ENCODE measurements at places on chromosomes 11 and 22.

DNA sequence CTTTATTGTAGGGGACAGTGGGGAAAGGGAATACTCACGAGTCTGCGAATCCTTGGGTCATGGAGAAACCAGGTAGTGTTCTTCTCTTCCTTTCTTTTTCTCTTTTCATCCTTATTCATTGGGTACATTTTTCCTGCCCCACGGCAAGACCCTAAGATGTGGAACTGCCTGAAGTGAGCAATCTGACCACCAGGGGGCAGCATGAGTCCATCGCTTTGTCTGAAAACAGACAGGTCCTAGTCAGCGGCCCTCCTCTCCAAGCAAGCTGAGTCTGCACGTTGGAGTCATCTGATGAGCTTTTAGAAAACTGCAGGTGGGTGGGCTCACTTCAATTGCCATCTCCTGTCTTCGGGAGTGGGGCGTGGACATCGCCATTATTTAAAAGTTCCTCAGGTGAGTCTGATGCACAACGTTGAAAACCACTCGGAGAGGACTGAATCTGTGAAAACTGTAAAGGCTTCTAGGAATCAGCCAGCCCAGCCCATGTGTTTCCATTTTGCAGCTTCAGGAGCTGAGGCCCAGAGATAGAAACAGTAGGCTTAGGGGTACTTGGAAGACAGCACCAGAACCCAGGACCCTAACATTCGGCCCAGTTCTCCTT, 34.0 kb upstream of the FBXO3 start:
- no peaks in the 10 kb centered on the region for H3K27me3 ChIP-seq
- H3K36me3 ChIP-seq = no peaks in the 10 kb centered on the region
- no peak overlapping the region for H3K4me3 ChIP-seq
- H3K4me1 ChIP-seq = no peaks in the 10 kb centered on the region
- no peak overlapping the region for H3K27ac ChIP-seq

DNA sequence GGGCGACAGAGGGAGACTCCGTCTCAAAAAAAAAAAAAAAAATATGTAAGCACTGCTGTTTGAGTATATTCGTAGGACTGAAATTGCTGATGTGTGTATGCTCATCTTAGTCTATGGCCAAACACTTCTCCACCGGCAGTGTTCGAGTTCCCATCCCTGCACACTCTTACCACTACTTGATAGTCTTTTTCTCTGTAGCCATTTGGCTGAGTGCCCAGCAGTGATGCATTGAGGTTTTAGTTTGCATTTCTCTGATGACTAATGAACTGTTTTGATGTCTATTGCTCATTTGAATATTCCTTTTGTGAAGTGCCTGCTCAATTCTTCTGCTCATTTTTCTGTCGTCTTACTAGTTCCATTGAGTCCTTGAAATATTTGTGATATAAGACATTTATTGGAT, 1.9 kb downstream of the TIRAP start:
- H3K36me3 ChIP-seq = no peaks in the 10 kb centered on the region
- no peak overlapping the region for H3K4me3 ChIP-seq
- H3K27me3 ChIP-seq = no peaks in the 10 kb centered on the region
- DNase-seq = no peak

- H3K4me3 ChIP-seq = no peak overlapping the region
- no peak for DNase-seq
- no peaks in the 10 kb centered on the region for H3K27me3 ChIP-seq
- no peak overlapping the region for H3K27ac ChIP-seq
- H3K4me1 ChIP-seq = no peaks in the 10 kb centered on the region
Measured at GRCh38 chr11:106012744-106013143, 9.3 kb downstream of the MSANTD4 start.

DNA sequence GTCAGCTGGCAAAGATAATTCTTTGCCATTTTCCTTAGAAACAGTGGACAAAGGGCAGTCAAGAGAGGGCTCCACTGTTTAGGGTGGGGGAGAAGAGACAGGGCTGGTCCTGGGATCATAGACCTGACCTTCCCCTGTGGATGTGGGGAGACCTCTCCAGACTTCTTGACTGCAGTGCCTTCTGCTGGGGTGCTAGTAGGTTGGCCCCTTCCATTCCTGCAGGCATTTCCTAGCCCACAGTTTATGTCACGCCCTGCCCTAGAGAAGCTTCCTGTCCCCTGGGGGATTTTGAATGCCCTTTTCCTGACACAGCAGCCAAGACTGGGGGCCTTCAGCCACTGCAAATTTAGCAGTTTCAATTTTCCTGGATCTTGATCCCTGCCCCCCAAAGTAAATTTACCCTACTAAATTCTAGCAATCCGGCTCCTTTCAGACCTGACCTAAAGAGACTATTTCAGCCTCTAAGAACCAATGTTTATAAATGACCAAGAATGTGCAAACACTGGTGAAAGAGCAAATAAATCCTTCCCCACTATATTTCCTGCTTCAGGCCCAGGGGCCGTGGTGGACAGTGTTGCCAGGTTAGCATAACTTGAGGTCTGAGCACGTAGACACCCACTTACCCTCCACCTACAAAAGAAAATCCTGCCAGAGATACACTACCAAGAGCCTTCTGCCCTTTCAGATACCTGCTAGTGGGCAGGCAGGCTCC, 58.4 kb downstream of the PPFIBP2 start:
- H3K4me1 ChIP-seq = peaks cover 9% of the 10 kb centered on the region
- no peak for DNase-seq
- no peaks in the 10 kb centered on the region for H3K27me3 ChIP-seq
- H3K27ac ChIP-seq = no peak overlapping the region

Measured in kidney (tissue), 22 donors.